ENCODE measurements at places on chromosomes 13 and 19.

DNA sequence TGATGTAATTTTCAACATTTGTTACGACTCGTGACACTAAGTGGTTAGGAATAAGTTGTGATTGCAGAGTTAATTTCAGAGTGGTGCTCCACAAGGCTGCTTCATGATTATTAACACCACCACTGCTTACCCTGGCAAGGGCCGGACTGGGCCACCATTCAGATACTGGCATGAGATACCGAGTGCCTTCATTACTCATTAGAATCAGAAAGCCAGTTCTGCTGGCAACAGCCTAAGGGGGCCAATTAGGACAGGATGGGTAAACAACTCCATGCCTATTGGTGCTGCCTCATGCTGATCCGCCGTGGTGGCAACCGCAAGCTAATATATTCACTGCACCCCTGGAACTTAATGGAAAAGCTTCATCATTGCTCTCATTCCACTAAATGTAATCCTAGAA, 575.1 kb downstream of the EFNB2 start:
- no peak for DNase-seq

GRCh38 chr19:1057176-1057855, 9.7 kb upstream of the ARHGAP45 start:
- DNase-seq = no peak

DNA sequence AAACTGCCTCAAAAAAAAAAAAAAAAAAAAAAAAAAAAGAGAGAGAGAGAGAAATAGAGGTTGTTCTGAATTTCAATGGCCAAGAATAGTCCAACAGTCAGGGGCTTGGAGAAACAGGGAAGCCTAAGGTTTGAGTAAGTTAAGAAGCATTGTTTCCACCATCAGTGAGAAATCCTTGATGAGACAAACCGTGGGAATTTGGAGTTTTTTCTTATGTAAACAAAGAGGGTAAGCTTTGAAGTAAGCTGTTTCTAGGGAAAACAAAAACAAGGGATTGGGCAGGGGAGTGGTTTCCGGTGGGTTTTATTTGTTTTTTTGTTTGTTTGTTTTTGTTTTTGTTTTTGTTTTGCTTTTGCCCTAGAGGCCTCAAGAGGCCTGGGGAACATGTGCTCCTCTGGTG, 11.2 kb upstream of the ERVV-1 start:
- no peak for DNase-seq

DNA sequence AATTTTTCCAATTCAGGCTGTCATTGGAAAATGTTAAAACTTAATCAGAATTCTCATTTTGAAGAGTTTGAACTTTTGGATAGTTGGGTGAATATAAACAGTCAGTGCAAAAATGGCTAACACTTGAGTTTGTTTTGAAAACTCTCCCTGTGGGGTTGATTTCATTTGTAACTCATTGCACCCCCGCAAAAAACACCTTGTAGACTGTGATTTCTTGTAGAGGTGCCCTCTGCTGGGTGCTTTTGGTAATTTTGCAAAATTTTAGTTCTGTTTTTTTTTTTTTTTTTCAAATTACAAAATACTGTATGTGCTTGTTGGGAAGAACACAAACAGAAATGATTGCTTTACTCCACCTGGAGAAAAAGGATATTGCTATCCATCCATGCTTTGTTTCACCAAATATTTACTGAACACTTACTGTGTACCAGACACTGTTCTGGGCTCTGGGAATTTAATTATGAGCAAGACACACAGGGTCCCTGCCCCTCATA, 28.2 kb upstream of the GPI start:
- peak; percentile 55 for DNase-seq

GRCh38 chr19:45958769-45959516, 14.7 kb downstream of the NOVA2 start:
- no peak for DNase-seq

DNA sequence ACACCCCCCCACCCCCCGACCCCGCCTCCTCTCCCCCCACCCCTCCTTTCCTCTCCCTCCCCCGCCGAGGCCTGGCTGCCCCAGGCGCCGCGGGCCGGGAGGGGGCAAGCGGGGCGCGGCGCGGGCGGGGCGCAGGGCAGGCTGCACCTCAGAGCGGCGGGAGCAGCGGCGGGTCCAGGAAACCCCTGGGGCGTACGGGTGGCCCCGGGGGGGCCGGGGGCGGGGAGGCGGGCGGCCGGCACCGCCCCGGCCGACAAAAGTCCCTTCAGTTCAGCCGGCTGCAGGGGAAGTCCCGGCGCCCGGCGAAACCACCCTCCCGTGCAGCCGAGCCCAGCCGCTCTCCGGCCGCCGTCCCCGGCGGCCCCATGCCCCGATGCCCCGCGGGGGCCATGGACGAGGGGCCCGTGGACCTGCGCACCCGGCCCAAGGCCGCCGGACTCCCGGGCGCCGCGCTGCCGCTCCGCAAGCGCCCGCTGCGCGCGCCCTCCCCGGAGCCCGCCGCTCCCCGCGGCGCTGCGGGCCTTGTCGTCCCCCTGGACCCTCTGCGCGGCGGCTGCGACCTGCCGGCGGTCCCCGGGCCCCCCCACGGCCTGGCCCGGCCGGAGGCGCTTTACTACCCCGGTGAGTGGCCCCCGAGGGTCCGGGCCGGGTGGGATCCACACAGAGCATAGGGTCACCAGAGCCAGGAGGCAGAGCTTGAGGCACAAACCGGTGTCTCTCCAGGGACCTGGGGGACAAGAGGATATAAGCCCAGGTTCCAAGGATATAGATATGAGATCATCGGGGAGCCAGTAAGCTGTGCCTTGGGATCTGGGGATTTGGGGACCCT, at the start of gene BCL3:
TSS of gene BCL3 (plus strand) at position 283 of the 829 bp plus-strand sequence. CDS start at position 366, 83 bp downstream.
- DNase-seq = peak; percentile 87

DNA sequence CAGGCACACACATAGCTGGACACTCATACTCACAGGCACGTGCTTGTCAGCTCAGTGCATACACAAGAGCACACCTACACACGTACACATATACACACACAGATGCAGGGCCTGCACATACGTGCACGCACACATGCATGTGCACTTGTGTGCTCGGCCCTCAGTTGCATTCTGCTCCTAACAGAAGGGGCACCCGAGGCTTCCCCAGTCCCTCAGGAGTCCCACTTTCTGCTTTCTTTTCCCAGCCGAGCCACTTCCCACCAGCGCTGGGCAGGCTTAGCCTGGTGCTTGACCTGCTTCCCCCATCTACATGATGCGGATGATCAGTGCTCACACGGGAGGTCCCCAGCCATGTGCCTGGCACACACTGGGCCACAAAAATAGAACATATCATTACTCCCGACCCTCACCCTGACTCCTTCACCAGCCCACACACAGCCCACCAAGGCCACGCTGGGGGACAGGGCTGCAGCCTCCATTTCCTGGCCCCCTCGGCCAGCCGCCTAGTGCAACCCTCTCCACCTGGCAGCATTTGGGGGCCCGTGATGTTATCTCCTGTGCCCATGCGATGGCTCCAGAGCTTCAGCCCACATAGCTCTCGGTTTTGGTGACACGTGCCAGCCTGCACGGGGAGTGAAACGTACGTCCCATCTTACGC, 125.2 kb upstream of the SPACA7 start:
- peak; percentile 28 for DNase-seq

GRCh38 chr13:109615721-109616420, 170.5 kb downstream of the IRS2 start:
- no peak for DNase-seq

DNA sequence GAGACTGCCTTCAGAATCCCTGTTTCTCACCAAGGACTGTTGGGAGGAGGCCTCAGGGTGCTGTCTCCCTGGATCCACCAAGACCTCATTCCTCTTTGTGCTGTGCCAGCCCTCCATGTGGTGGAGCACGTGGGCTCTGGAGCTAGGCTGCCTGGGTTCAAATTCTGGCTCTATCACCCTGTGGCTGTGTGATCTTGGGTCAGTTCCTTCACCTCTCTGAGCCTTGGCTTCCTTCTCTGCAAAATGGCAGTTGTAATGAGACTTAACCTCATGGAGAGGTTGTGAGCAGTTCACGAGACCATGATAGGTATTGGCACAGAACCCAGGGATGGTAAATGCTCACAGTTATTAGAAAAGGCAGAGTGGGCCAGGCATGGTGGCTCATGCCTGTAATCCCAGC, 6.4 kb downstream of the PNMA8C start:
- no peak for DNase-seq

DNA sequence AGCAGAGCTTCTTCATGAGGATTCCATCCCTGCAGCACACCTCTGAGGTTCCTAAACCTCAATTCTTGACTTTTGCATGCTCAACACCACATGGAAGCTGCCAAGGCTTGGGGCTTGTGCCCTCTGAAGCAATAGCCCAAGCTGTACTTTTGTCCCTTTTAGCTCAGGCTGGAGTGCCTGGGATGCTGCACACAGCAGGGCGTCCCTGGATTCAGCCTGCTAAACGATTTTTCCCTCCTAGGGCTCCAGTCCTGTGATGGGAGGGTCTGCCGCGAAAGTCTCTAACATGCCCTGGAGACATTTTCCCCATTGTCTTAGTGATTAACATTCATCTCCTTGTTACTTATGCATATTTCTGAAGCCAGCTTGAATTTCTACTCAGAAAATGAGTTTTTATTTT, 98.3 kb downstream of the SLITRK5 start:
- no peak for DNase-seq

GRCh38 chr13:108376308-108376707, 106.8 kb downstream of the TNFSF13B start:
- DNase-seq = no peak

GRCh38 chr13:35925669-35926068, 205.5 kb downstream of the DCLK1 start:
- DNase-seq = no peak
